ENCODE measurements at places on chromosomes 13 and 19.

DNA sequence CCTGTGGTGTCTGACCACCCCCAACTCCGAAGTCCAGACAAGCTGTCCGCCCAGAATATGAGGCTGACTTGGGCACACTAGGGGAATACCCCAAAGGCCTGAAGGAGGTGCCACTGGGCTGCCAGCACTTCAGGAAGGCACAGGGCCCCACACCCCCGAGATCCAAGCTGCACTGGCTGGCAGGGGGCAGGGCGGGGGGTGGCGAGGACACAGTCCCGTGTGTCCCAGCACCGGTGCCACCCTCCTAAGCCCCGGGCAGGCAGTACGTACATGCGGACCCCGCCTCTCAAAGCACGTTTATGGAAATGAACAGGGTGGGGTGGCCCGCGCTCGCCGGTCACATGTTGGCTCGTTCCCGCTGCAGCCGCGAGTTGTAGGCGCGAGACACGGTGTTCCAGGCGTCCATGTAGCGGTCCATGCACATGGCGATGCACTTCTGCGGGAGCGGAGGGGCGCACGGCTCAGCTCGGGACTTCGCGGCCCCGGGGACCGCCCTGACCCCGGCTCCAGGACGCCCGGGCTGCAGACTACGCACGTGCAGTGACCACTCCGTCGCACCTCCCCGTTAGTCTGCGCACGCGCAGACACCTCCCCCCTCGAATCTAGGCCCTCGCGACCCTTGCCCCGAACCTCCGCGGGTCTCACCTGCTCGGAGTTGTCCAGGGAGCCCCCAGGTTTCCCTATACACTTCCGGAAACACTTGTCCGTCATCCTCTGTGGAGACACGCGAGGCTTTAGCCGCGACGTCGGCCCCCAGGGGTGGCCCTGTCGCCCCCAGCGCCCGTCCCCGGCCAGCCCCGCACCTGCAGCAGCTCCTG is 566 bp downstream of the TIMM13 start:
- no peak for DNase-seq

GRCh38 chr13:60925686-60926085 is 490.0 kb downstream of the PCDH20 start:
- DNase-seq = no peak

- DNase-seq = no peak
Measured at GRCh38 chr13:22642088-22642487, 538.7 kb upstream of the SGCG start.

DNA sequence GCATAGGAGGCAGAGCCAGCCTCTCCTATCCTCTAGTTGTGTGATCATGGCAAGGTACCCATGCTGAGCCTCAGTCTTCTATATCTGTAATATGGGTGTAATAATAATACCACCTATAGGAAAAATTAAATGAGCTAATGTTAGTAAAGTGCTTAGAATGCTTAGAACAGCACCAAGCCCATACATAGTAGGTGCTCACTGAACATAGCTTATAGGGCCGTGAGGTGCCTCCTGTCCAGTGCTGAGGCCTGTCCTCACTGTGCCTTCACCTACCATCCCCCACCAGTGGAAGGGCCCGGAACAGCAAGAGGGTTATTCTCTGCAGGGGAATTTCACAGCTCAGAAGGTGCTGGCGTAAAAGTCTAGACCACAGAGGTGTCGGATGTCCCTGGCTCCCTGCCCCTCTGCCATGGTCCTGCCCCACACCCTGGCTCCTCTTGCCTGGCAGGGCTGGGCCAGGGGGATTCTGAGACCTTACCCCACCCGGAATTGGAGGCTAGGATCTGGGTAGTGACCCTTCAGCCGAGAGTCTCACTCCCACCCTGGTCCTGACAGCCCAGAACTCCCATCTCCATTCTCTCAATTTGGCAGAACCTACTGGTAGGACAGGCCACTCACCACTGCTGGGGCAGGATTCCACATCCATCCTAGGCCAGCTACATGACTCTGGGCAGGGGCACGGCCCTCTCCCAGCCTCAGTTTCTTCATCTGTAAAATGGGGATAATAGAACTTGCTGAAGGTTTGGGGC is 2.2 kb upstream of the SCN1B start:
- no peak for DNase-seq

DNA sequence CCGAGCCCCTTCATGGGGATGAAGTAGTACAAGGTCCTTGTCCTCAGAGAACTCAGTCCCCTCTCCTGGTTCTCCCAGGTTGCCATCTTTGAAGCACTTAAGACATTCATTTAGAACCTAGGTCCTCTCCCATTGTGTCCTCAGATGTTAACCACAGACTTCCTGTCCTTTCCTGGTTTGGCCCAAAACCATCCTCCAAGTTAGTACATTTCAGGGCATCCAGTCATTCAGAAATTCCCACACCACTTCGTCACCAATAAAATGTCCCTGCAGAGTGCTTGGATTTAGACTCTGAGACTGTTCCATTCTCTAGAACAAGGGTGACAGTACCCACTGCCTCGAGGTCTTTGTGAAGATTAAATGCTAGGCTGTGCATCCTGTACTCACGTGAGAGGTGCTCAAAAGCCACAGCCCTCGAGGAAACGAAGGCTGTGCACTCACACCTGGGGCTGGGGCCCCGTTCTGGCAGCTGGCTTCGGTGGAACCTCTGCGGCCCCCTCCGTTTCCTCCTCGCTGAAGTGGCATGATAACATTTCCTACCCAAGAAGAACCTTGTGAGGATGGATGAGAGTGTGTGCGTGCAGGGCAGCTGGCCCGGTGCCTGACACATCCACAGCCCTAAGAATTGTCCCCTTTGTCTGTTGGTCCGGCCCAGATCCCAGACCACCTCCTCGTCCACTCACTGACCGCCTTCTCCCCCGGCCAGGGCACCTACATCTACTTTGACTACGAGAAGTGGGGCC is 4.7 kb downstream of the LENG1 start:
- DNase-seq = no peak

- no peak for DNase-seq
Measured at GRCh38 chr13:114046431-114046975, 72.6 kb upstream of the C13orf46 start.

- DNase-seq = no peak
Measured at GRCh38 chr13:75870397-75870903, 234.3 kb downstream of the LMO7 start.

DNA sequence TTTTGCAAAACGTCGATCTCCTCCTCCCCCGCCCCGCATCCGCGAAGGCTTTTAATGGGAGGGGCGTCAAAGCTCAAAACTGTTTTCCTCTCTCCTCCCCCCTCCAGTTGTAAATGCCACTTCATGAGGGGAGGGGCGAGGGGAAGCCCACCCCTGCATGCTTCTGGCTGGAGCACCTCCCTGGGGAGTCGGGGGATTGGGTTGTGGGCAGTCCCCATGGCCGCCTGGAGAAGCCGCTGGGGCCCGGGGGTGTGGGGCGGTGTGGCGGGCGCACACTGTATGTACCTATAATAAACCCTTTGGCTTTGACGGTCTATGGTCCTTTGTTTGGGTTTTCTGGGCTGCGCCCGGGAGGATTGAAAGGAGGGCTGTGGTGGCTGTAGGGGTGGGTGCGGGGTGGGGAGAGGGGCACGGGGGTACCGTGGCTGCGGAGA is 505 bp upstream of the SHKBP1 start:
- no peak for DNase-seq

GRCh38 chr19:17951990-17952976 is 14.6 kb upstream of the KCNN1 start:
- no peak for DNase-seq

- no peak for DNase-seq
Measured at GRCh38 chr13:41900918-41901317, 60.0 kb downstream of the VWA8 start.

DNA sequence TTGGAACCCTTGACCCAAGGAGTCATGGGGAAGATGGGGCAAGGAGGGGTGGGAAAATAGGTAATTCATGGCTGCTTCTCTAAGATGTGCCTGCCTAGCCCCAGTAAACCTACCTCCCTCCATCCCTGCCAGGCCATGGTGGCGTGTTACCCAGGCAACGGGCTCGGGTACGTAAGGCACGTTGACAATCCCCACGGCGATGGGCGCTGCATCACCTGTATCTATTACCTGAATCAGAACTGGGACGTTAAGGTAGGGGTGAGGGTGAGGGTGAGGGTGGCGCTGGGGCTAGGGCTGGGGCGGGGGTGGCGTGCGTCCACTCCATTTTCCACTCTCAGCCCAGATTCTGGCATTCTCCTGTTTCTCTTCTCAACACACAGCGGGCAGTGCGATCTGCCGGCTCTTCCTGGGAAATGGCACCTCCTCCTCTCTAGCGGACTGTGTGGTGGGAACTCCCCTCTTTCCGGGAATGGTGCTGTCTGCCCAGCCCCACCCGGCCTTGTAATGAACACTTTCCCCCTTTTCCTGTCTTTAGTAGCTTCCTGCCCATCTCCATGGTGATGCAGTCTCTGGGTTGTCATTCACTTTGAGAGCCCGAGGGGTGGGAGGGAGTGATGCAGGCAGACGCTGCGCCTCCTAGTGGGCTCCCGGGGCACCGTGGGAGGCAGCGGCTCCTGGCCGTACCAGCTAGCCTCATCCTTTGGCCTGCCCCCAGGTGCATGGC is 7.6 kb downstream of the EGLN2 start:
- DNase-seq = no peak

- DNase-seq = no peak
Measured at GRCh38 chr13:80313668-80314256, 27.2 kb downstream of the SPRY2 start.

DNA sequence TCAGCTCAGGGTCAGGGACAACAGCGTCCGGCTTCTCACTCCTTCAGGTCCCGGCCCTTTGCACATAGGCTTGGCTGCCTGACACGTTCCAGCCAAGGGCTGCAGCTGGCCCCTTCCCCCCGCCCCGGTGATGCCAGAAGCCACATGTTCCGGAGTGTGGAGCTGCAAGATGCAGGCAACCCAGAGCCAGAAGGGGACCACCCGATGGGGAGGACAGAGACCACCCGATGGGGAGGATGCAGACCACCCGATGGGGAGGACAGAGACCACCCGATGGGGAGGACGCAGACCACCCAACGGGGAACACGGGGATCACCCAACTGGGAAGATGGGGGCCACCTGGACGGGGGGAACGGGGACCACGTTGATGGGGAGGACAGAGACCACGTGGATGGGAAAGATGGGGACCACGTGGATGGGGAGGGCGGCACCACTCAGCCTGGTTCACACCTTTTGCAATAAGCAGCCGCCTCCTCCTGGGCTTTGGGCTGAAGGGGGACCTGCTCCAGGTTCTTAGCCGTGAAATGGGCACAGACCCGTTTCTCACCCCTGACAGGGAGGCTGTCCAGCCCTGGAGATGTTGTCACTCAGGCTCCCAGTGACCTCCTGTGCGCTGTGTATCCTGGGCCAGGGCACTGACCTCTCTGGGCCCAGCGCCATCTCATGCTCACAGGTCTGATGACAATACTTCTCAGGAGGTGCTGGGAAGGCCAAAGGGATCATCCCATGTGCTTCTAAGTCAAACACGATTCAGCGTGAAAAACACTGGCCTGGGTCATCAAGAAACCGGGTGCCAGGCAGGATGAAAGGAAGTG is 34.5 kb downstream of the C13orf46 start:
- no peak for DNase-seq

- DNase-seq = no peak
Measured at GRCh38 chr13:40060296-40061007, 405.0 kb downstream of the COG6 start.

- no peak for DNase-seq
Measured at GRCh38 chr13:113631341-113632095, 26.5 kb downstream of the ATP4B start.

GRCh38 chr13:92255526-92255925 is 857.1 kb downstream of the GPC5 start:
- DNase-seq = no peak

- DNase-seq = no peak
Measured at GRCh38 chr13:32445461-32445860, 17.5 kb upstream of the N4BP2L1 start.

DNA sequence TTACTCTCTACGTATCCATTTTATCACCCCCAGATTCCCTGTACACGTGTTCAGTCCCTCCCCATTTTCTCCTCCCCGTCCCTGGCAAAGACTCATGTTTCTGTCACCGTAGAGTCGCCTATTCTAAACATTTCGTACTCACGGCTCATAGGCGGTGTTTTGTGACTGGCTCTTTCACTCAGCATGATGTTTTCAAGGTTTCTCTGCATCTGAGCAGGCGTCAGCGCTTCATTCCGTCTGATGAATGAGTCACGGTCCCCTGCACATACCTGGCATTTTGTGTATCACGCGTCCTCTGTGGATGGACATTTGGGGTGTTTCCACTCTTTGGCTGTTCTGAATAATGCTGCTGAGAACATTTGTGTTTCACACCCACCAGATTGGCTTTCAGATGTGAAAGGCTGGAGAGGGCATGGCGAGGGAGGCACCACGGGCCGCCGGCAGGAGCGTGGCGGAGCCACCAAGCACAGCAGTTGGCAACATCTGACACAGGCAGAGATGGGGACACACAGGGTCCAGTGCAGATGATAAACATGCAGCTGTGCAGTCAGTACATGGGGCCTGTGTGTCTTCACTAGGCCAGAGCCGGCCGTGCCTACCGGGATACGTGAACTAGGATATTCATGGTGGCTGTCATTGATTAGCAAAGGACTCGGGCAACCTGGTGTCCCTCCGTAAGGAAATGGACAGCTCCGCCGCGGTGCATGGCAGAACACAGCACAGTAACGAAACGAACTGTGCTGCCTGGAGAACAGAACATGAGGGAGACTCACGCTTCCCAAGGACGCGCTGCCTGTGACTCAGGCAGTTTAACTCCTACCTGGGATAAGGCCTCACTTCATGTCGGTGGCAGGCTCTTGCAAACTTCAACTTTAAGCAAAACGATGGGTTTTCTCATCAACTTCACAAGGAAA is 117.2 kb downstream of the ATP11A start:
- DNase-seq = no peak

GRCh38 chr13:31426395-31426794 is 226.6 kb downstream of the B3GLCT start:
- DNase-seq = no peak

GRCh38 chr13:111901267-111901915 is 165.6 kb upstream of the SOX1 start:
- peak; percentile 58 for DNase-seq

DNA sequence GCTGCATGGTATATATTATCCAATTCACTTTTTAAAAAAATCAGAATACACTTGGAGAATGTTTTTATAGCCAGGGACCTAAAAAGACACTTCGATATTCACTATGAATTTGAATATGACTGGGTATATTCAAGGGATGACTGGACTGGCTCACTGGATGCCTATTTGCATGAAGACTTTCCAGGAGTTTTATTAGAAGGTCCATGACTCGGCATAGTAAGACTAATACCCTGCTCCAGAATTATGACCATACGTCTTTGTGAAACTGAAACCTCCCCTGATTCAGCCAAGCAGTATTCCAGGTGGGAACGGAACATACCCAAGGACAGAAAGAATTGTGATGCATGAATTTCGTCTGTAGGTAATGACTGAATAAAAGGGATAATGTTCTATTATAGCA is 3.9 kb upstream of the FAM216B start:
- DNase-seq = no peak

GRCh38 chr19:58460039-58460438 is 6.8 kb upstream of the ZNF324 start:
- DNase-seq = no peak
